ENCODE measurements at places on chromosomes 5 and 9. TPM values are rescaled to one million over a fixed set of nuclear protein-coding genes. Genes with fewer than 3 reads are reported as not detected.

Gene ARL14EPL
- not detected for polyA plus RNA-seq

Gene PCDHB16
- not detected for polyA plus RNA-seq

Gene SAXO1
- polyA plus RNA-seq: not detected

Gene PLAC8L1
- polyA plus RNA-seq: not detected

Gene SPEF2
- polyA plus RNA-seq: 4.9 TPM

Gene ARL10
- 0.45 TPM for polyA plus RNA-seq

Gene MCC
- polyA plus RNA-seq: 0.53 TPM

Gene LCN1
- polyA plus RNA-seq: not detected

Gene CARTPT
- polyA plus RNA-seq: not detected

Gene PCDHA10
- polyA plus RNA-seq: not detected

Gene CAVIN4
- polyA plus RNA-seq: not detected

Gene PHF24
- not detected for polyA plus RNA-seq

Gene TSLP
- polyA plus RNA-seq: not detected

Data from immature natural killer cell (primary cell).